ENCODE measurements at places on chromosomes 12 and 14.

GRCh38 chr12:93042684-93043083 is 113.6 kb upstream of the EEA1 start:
- DNase-seq = no peak

DNA sequence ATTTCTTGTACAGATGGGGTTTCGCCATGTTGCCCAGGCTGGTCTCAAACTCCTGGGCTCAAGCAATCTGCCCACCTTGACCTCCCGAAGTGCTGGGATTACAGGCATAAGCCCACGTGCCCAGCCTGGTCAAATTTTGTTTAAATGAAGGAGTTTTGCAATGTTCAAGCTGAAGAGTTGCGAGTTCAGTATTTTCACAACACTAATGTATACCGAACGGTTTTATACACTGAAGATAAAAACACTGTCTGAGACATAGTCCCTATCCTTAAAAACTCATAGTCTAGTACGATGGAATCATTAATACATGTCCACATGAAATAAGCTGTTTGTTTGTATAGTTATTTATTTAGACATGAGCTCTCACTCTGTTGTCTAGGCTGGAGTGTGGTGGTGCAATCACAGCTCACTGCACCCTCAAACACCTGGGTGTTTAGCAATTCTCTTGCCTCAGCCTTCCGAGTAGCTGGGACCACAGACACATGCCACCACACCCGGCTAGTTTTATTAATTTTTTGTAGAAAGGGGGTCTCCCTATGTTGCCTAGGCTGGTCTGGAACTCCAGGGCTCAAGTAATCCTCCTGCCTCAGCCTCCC is 15.4 kb downstream of the TRAPPC6B start:
- no peak for DNase-seq

GRCh38 chr14:30484976-30485375 is 74.0 kb upstream of the G2E3 start:
- DNase-seq = no peak

- DNase-seq = no peak
These were observed 115.6 kb downstream of the DIP2B start for GRCh38 chr12:50620109-50620977.

- no peak for DNase-seq
These were observed 96.6 kb downstream of the ZFP36L1 start for GRCh38 chr14:68696266-68696665.

GRCh38 chr12:1977588-1977987 is 26.7 kb downstream of the DCP1B start:
- DNase-seq = no peak

DNA sequence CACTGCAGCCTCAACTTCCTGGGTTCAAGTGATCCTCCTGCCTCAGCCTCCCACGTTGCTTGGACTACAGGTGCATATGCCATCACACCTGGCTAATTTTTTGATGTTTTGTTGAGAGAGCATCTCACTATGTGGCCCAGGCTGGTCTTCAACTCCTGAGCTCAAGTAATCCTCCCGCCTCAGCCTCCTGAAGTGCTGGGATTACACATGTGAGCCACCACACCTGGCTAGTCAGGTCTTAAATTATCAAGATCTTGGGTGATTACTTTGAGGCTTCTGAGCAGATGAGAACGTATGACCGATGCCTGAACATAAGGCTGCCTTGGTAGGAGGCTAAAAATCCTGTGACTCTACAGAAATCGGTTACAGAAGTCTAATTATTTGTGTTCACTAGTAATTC is 53.0 kb upstream of the FRS2 start:
- DNase-seq = no peak

- DNase-seq = no peak
These were observed 7.0 kb upstream of the MAP1LC3B2 start for GRCh38 chr12:116551952-116552772.

DNA sequence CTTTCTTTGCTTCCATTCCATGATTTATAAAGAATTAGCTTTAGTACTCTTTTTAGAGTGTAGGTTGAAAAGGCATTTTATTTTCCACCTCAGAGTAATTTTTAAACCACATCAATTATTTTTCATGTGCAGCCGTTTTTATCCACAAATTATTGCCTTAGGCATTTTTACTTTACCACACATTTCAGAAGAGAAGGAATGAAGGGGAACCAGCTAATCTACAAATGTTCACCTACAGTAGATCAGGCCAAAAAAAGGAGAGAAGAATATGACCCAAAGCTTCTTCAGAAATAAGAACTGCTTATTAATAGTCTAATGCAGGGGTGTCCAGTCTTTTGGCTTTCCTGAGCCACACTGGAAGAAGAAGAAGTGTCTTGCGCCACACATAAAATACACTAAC is 19.8 kb upstream of the NTN4 start:
- DNase-seq = no peak
